ENCODE measurements at places on chromosomes 1 and 21.

DNA sequence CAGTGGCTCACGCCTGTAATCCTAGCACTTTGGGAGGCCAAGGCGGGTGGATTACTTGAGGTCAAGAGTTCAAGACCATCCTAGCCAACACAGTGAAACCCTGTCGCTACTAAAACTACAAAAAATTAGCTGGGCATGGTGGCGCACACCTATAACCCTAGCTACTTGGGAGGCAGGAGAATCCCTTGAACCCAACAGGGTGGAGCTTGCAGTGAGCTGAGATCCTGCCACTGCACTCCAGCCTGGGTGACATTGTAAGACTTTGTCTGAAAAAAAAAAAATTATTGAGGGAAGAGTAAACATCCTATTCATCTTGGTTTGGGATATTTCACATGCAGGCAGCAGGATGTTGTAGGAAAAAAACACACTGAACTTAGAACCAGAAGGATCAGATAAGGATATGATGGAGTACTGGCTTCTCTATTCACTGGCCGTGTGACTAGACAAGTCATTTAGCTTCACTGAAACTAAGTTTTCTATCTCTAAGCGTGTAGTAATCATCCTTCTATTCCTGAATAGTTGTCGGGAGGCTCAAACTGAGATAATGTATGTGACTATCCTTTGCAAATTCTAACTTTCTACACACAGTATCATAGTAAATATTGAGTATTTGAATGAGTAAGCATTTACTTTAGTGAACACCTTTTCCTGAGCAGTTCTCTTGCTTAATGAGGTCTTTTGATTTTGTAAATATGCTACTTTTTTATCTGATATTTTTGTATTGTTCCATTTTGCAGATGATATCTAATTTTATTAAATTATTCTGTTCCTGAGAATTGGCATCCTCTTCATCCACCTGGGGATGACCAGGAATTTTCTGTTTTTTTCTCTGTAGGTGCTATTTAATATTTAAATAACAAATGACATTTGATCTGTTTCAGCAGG, 18.2 kb downstream of the CAP1 start:
- DNase-seq = no peak

DNA sequence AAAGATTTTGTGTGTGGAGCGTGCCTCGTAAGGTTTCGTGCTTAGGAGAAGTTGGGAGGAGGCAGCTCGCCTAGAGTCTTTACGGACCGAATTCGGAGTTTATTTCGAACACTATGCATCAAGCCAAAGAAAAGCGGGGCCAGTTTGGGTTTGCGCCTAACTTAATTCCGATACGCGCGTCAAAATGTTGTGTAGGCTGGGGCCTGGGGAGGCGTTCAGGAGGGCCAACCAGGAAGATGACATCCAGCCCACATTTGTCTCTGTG, 6.4 kb downstream of the FOXD2 start:
- DNase-seq = no peak

GRCh38 chr1:151325646-151326429, 1.4 kb downstream of the PI4KB start:
- DNase-seq = no peak

GRCh38 chr1:64597113-64597512, 127.2 kb downstream of the CACHD1 start:
- DNase-seq = no peak
